Activated CD4-positive, alpha-beta memory T cell treated with anti-CD3 and anti-CD28 coated beads for 36 hours (primary cell): ENCODE measurements at places on chromosomes 4 and X. TPM values are rescaled to one million over a fixed set of nuclear protein-coding genes. Genes with fewer than 3 reads are reported as not detected.

CXXC4 gene
- total RNA-seq: not detected

SLC30A9 gene
- 43.3 TPM for total RNA-seq

UGT2B15 gene
- not detected for total RNA-seq

CHRDL1 gene
- not detected for total RNA-seq

HAND2 gene
- total RNA-seq: not detected

SORBS2 gene
- total RNA-seq: not detected

PFKFB1 gene
- total RNA-seq: 0.59 TPM

TCEAL8 gene
- 37.8 TPM for total RNA-seq

ARMCX1 gene
- 1.6 TPM for total RNA-seq

GAB3 gene
- total RNA-seq: 3.7 TPM

ADH7 gene
- not detected for total RNA-seq
